ENCODE measurements at places on chromosomes 16 and 17.

DNA sequence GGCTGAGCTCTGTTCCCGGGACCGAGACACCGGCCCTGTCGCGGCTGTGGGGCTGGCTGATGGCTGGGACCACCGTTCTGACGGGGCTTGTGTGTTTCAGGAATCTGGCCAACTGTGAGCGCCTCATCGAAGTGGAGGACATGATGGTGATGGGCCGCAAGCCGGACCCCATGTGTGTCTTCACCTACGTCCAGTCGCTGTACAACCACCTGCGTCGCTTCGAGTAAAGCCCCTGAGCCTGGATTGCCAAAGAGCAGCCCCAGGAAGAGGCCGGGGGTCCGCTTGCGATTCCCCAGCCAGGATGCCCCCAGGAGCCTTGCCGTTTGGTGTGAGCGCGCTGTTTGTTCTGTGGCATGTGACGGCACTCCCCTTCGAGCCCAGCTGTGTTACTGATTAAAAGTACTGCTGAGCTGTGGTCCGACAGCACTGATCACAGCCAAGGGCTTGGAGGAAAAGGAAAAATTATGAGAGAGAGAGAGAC lies 23.0 kb downstream of the SMTNL2 start:
- no peak for DNase-seq

GRCh38 chr17:46972346-46972745 lies 6.7 kb downstream of the RPRML start:
- no peak for DNase-seq

DNA sequence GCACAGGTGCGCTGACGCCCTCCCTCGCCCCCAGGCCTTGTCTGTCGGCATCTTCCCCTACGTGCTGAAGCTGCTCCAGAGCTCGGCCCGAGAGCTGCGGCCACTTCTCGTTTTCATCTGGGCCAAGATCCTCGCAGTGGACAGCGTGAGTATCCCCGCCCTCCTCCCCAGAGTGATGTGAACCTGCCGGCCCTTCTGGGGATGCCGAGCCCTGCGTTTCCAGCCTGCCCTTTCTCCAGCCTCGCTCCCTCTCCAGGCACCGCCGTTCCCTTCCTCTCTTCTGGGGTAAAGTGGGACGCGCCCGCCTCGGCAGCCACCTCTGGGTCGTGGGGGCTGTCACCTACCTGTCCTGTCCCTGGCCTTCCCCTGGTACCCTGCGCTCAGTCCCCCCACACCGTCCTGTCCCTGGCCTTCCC lies 133.9 kb upstream of the CHMP6 start:
- DNase-seq, result no peak

DNA sequence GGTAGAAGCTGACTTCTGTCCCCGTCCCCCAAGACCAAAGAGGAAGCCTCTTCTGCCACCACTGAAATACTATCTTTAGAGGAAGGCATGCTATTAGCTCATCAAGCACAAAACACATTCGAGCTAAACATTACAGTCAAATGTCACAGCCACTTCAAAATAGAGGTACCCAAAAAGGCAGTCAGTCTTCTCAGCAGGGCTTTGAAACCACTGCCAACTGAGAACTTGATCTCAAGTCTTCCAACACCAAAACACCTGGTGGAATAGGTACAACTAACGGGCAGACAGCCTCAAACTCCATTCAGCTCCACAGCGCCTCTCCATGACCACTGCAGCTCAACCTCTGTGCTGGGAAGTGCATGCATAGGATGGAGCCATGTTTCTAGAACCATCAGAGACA lies 36.0 kb downstream of the ZFHX3 start:
- DNase-seq, result no peak

DNA sequence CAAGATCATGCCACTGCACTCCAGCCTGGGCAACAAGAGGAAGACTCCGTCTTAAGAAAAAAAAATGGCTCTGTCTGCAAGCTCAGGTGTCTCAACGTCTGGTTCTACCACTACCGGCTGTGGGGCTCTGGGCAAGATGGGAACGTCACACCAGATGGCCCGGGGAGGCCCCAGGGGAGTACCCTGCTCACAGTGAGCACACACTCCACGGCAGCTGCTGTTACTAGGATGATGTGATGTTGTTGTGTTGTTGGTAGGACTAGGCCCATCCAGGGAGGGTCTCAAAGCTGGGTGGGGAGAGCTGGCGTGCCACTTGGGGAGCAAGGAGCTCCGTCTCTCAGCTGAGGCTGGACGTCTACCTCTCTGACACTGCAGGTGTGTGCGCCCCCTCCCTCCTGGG lies 9.4 kb upstream of the NPTX1 start:
- DNase-seq, result no peak

DNA sequence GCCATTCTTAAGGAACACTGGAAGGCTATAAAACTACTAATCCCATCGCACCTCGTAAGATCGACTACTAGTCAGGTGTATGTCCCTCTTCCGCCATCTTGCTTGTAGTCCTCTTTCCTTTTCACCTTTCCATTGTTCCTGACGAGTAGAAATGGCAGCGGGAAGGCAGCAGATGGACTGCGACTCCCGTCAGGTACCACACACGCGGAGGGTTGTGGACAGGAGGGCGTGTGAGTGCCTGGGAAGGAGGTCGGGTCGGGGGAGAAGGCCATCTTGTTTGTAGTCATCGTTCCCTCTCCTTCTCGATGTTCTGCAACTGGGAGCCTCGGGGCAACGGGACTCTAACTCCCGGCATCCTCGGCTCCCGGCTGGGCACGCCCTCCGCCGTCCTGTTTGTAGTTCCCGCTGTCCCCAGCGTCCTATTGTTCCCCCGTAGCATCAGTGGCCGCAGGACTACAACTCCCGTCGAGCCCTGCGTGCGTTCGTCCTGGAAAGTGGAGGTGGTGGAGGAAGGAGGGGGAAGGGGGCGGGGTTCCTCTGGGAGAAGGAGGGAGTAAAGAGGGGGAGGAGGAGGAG lies 324 bp upstream of the FBXL19 start:
- DNase-seq, result peak; percentile 98

- DNase-seq, result no peak
Observed at GRCh38 chr17:77381731-77382130, 241.0 kb downstream of the SEC14L1 start.

- DNase-seq, result peak; percentile 75
Observed at GRCh38 chr17:27601069-27601974, 29.7 kb upstream of the LGALS9 start.

- DNase-seq, result no peak
Observed at GRCh38 chr17:17557796-17558195, 33.7 kb downstream of the PEMT start.

GRCh38 chr16:63461248-63461841 lies 1425.1 kb upstream of the CDH8 start:
- no peak for DNase-seq

DNA sequence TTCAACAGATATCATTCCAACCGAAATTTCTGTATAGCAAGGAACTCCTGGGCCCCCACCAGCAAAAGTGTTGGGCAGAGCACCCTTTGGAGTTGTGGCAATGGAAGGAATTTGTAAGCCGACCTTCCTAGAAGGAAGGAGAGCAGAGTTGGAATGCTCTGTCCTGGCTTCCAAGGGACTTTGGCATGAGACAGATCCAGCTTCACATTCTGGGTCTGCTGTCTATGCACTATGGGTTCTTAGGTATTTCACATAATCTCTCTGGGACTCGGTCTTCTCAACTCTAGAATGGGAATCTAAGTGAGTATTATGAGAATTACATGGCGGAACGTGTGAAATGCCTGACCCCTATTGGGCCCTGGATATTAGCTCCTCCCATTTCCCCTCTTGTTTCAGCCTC lies 63.2 kb upstream of the MARCHF10 start:
- DNase-seq, result no peak

GRCh38 chr17:35002876-35003551 lies 22.7 kb downstream of the LIG3 start:
- no peak for DNase-seq

DNA sequence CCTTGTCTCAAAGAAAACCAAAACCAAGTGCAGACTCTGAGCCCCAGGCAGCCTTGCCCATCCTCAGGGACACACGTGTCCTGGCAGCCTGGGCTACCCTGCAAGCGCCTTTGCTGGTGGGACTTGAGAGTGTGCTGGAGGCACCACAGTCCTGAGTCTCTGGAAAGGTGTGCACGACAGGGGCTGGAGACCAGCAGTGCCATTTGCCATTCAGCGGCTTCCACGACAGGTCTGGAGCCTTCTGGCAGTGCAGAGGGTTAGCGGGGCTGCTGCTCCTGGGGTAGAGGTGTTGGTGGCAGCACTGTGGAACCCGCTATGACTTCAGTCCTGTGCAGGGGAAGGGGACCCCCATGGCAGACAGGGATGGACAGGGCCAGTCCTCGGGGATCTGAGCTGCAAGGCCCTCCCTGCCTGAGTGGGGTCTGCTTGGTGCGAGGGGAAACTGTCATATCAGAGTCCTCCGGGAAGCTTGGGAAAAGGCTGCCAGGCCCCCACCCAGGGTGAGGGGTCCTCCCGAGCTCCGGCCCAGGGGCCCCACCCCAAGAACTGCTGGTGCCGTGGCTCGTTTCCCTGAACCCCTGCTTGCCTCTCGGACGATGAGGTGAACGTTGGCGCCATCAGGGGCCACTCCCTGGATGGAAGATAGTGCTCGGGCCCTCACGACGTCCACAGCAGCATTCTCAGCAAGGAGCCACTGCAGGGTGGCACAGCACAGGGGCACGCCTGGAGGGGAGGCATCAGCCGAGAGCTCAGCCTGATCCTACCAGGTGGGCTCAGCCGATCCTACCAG lies 6.8 kb downstream of the FAAP100 start:
- no peak for DNase-seq

- no peak for DNase-seq
Observed at GRCh38 chr16:27967169-27967568, 96.3 kb downstream of the GSG1L start.

DNA sequence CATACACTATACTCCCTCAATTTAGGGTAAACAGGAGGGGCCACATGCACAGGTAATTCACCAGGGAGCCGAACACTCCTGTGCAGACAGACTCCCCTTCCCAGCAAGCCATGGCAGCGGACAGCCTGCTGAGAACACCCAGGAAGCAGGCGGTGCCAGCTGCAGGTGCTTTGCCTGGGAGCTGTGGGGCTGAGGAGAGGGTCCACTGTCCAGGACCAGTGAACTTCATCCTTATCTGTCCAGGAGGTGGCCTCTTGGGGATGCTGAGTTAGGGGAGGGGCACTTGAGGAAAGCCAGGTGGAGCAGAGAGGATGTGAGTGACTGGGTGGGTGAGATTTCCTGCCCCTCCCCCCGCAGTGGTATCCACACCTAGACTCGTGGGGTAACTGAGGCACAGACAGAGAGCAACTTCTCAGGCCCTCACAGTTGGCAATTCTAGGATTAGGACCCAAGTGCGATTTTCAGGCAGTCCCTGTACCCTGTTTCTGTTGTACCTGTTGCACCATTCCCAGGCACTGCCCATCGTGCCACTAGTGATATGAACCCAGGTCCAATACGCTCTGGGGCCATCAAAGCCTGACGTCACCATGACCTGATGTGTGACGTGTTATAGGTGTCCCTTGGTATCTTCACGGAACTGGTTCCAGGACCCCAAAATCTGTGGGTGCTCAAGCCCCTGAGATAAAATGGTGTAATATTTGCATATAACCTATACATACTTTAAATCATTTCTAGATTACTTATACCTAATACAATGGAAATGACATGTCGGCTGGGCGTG lies 1.2 kb downstream of the GRN start:
- DNase-seq, result no peak

GRCh38 chr17:66296289-66296725 lies 6.1 kb upstream of the PRKCA start:
- no peak for DNase-seq

- no peak for DNase-seq
Observed at GRCh38 chr17:44334315-44334714, 9.7 kb upstream of the SLC25A39 start.

GRCh38 chr17:11490171-11490755 lies 108.0 kb upstream of the DNAH9 start:
- no peak for DNase-seq

DNA sequence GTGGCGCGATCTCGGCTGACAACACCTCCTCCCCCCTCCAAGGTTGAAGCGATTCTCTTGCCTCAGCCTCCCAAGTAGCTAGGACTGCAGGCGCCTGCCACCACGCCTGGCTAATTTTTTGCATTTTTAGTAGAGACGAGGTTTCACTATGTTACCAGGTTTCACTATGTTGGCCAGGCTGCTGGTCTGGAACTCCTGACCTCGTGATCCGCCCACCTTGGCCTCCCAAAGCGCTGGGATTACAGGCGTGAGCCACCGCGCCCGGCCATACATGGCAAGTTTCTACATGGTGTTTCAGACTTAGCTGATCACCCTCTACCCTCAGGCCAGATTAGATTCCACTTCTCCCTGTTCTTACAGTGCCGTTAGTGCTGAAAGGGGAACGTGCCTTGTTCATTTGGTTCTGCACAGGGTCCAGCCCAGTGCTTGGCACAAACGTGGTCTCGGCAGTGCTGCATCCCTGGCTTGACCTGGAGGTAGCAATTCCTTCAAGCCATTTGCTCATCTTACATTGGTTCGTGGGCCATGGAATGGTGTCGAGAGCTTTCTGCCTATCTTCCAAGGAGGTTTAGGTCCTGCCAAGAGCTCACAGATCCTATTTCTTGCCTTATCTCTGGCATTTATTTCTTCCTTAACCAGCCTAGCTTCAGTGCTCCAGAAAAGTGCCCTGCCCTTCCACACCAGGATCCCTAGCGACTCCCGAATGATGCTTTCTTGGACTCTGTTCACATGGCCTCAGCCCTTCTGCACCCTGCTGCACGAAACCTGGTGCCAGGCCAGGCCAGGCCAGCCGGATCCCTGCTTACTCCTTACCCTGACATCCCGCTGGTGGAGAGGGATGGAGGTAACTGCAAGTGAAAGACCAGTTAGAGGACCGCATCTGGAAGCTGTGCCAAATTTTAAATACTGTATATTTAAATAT lies 14.8 kb upstream of the AURKB start:
- DNase-seq, result no peak

DNA sequence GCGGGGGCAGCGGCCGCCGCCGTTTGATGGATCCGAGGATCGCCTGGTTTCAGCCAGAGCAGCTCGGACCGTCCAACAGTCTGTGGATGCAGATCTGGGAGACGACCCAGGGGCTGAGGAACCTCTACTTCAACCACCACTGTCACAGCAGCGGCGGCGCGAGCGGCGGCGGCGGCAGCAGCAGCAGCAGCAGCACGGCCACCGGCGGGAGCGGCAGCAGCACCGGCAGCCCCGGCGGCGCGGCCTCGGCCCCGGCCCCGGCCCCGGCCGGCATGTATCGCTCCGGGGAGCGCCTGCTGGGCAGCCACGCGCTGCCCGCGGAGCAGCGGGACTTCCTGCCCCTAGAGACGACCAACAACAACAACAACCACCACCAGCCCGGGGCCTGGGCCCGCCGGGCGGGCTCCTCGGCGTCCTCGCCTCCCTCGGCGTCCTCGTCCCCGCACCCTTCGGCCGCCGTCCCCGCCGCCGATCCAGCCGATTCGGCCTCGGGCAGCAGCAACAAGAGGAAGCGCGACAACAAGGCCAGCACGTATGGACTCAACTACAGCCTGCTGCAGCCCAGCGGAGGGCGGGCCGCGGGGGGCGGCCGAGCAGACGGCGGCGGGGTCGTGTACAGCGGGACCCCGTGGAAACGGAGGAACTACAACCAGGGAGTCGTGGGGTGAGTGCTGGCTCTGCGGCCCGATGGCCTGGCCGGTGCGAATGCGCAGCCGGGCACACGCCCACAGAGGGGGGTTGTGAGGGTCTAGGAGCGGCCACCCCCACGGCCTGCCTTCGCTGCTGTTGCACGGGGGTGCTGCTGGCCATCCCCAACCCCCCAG lies 702 bp downstream of the TENT4B start:
- DNase-seq, result no peak
